ENCODE measurements at places on chromosomes 2 and 18. TPM values are rescaled to one million over a fixed set of nuclear protein-coding genes. Genes with fewer than 3 reads are reported as not detected.

DNA sequence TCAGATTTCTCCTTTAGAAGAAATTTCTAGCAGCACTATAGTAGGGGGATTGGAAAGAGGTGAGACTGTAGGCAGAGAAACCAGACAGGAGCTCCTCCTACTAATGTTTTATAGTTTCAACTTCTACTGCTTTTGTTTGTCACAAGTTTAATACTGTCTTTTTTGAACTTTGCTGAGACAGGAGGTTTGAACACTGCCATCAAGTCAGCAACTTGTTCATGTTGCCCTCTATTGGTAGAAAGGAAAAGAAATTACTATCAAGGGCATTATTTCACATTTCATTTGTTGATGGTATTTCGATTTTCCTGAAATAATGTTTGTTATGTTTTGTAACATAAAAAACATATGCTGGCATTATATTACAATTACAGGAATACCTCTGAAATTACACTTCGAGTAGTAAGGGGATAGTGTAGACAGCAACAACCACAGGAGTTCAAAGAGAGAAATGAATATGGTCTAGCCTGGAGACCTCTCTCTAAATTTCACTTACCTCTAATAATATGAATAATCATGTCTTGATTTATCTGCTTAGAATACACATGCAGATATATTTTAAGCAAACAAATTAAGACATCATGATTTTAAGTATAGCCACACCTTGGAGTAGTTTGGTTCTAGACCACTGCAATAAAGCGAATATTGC lies 12.4 kb upstream of the CCDC88A start:
- no peak for DNase-seq

- no peak for DNase-seq
These were observed 11.7 kb downstream of the TTC32 start for GRCh38 chr2:19890104-19890503.

DNA sequence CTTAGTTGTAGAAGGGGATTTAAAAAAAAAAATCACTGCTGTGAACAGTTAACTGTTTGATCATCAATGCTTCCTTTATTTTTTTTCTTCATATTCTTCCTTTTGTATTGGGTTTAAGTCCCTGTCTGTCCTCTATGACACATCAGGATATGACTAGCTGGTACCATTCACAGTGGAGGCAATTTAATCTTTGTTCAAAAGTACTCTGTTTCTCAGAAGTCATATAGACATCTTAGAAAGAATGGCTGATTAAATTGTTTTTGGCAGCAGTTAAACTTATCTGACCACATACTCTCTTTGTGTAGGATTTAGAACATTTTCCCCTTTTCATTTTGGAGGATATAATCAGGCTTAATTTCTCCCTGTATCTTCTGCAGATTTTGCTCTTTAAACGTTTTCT lies 807.8 kb upstream of the CDH2 start:
- no peak for DNase-seq

DNA sequence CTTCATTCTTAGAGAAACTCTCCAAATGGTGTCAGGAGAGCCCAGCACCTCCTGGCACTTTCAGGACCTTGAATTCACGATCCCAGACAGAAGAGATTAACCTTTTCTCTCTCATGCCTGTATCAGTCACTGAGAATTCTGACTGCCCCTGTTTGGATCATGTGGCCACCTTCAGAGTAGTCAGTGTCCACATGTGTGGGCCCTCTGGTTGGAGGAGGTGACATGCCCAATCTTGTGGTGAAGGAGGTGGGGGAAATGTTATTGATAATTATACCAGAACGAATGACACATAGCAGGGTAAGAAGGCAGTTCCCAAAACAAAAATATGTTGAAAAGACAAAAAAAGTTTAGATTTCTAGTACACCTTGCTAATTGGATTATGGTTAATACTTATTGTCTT lies 31.7 kb downstream of the UBXN4 start:
- DNase-seq = no peak

- DNase-seq = peak; percentile 32
These were observed 27.3 kb downstream of the GKN2 start for GRCh38 chr2:68925295-68925896.

DNA sequence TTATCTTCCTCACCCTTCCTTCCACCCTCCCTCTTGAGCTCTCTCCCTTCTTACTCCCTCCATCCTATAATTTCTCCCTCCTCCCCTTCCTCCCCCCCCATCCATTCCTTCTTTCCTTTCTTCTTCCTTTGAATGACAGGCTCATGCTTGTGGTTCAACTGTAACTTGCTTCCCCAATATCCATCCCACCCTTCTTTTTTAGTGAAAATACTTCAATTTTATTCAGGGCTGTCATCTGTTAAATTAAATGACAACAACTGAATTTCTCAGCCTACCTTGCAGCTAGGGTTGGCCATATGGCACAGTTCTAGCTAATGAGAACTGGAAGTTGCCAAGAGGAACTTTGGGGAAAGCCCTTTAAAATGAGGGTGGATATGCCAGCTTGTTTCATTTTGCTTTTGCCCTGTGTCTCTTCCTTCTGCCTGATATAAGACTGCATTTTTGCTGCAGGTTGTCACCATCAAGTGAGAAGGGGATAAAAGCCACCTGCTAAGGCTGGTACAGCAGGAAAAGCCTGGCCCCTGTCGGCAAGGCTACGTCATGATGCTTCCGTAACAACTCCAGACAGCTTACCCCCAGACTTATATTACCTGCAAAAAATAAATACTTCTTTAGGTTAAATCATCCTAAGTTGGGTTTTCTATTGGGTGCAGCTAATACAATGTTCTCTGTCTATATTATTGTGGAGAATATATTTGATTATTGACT lies 121.8 kb downstream of the NXPH2 start:
- no peak for DNase-seq

- DNase-seq = no peak
These were observed 89.2 kb upstream of the GLS start for GRCh38 chr2:190791347-190791975.

GRCh38 chr2:105873721-105874120 lies 129.0 kb downstream of the NCK2 start:
- DNase-seq = no peak

DNA sequence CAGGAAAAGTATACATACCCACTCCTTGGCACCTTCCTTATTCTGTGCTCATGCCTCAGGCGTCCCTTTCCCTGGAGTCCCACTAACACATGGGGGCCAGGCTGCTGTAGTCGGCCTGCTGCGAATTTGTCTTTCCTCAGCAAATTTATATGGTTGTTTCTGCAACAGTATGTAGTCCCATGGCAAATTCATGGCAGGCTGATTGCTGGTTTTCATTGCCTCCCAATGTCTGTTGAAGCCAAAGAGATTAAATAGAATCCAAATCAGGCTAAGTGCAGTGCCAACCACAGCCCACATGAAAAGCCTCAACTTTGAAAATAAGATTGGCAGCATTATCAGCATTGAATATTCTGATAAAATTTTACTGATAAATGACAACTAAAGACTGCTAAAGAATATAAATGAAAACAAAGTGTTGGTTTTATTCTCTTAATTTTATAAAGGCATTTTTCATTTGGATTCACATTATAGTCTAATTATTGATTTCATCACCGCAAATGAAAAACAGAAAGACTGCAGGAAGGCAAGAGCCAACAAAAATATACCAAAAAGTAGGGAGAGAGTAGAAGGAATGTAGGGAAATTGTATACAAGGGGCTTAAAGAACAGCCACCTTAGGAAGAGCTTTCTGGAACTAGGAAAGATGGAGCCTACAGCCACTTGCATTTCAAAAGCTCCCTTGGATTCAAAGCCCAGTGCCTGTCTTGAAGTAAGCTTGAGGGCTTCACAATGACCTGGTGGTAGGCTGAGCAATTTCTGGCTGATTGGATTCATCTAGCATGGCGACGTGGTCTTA lies 283.7 kb upstream of the MMADHC start:
- DNase-seq = no peak

GRCh38 chr18:37665346-37665745 lies 99.7 kb upstream of the CELF4 start:
- DNase-seq = no peak

- no peak for DNase-seq
These were observed 16.2 kb downstream of the ZNF2 start for GRCh38 chr2:95181774-95182173.

DNA sequence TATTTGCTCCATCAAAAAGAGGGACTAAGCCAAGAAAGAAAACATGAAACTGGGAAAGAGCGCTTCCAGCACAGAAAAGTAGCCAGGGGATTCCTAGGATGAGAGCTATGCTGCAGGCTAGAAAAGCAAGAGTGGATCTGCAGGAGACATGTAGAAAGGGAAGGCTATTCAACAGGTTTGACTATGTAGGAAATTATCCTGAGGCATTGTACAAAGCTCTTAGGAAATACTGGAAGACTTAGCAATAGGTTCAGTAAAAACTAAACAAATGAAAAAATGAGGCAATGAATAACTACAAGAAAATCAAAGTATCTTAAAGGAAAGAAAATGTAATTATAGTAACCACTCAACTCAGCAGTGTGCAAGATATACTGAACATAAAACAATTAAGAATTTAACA lies 229.5 kb upstream of the FBXO11 start:
- DNase-seq = no peak

- DNase-seq = no peak
These were observed 104.3 kb downstream of the TTC27 start for GRCh38 chr2:32732120-32732519.

DNA sequence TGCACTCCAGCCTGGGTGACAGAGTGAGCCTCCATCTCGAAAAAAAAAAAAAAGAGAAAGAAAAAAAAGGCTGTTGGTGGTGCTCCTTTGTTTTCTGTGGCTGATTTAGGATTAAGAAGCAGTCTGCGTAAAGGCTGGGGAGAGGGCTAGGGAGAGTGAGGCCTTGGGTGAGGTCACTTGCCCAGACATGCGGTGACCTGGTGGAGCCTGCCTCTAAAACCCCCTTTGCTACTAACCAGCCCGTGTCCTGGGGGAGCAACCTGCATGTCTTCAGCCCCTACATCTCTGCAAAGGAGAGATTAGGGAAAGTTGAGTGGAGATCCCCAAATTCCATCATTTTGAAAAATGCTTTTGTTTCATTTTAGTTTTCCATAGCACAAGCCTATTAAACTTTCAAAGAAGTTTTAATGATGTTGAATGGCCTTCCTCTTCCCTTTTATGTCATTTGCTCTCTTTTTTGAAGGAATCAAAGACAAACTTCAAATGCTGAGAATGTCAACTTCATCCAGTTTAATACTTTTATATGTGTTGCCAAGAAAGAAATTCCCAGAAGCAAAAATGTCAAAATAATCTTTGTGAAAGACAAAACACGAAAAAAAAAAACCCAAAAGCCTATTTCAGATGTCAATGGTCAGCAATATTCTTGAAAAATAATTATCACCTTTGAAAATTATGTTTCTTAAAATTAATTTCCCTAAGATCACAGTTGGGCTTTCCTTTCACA lies 38.9 kb upstream of the RALBP1 start:
- no peak for DNase-seq

- DNase-seq = no peak
These were observed 103.7 kb downstream of the LPIN1 start for GRCh38 chr2:11850082-11850481.

DNA sequence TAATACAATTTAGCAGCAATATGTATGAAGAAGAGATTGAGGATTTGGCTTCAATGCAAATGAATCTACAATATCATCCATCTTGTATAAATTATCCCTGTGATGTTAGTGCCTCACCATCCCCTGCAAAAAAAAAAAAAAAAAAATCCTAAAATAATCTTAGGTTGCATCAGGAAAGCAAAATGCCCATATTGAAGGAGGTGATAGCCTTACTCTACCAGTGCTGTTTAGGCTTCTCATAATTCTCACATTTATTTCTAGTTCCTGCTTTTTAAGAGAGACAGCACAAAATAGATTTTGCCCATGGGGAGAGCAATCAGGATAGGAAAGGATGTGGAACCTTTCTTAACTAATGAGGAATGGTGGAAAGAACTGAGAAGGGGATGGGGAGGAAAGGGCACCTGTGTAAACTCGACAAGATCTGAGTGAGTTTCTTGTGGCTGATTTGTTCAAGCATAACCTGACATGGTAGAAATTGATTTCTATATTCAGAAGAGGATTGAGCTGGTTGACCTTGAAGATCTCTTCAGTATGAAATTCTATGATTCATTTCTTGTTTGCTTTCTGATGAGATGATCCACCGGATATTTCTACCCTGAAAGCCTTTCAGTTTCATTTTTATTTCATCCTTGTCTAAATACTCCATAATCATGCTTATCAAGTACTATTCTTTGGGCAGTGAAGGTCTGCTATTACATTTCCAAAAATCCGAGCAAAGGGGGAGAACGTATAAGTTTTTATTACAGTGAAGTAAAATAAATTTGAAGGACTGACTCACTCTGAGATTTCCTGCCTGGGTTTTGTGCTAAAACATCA lies 391.2 kb downstream of the PTPRM start:
- DNase-seq = no peak

- DNase-seq = no peak
These were observed 331.1 kb upstream of the SLC14A2 start for GRCh38 chr18:45284174-45284573.

GRCh38 chr2:3482363-3482821 lies 36.9 kb downstream of the ADI1 start:
- DNase-seq = no peak

GRCh38 chr2:196565106-196565765 lies 74.3 kb upstream of the CCDC150 start:
- DNase-seq = no peak

DNA sequence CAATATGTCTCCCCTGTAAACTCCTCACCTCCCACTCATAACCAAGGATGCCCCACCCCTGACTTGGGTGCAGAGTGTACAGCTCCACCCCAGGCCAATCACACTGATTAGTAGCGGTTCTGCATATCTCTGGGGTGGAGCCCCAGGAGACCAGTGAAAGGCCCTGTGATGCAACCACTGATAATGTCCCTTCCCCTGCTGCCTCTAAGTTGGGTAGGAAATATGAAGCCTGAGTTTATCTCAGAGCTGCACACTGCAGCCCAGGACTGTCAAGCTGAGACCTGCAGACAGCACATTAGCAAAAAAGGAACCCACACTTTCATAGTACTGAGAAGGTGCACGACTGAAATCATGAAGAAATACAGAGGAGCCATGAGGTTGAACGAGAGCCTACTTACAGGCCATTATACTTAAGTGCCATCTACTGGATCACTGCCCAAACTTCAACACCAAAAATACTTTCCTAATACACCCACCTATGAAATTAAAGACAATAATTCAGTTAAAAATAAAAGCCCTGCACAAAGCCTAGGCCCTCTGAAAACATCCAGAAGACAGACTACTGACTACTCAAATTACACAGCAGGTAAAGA lies 455.4 kb upstream of the LRRTM4 start:
- no peak for DNase-seq

The LRRC30 gene
- not detected for total RNA-seq

The EPHA4 gene
- 40.3 TPM for total RNA-seq

The DSG2 gene
- total RNA-seq = 119 TPM

The KCNE4 gene
- 0.72 TPM for total RNA-seq

The CTAGE1 gene
- total RNA-seq = not detected

The CAPN13 gene
- total RNA-seq = 19.0 TPM

The TMEM18 gene
- 19.3 TPM for total RNA-seq

The SGPP2 gene
- 19.8 TPM for total RNA-seq

The CRYGD gene
- not detected for total RNA-seq

The CNTNAP5 gene
- 8.9 TPM for total RNA-seq

All from progenitor cell of endocrine pancreas (in vitro differentiated cells).